Testis (tissue), 5 donors: ENCODE measurements at places on chromosomes 12 and 14. TPM values are rescaled to one million over a fixed set of nuclear protein-coding genes. Genes with fewer than 3 reads are reported as not detected.

Gene LGALS3
- 224 TPM for total RNA-seq

- no peaks in the 10 kb centered on the region for H3K27me3 ChIP-seq
- H3K4me3 ChIP-seq: no peak overlapping the region
- no peak overlapping the region for H3K27ac ChIP-seq
- DNase-seq: no peak
- H3K36me3 ChIP-seq: no peaks in the 10 kb centered on the region
- no peaks in the 10 kb centered on the region for H3K4me1 ChIP-seq
These were observed 64.0 kb upstream of the DIO2 start for GRCh38 chr14:80275208-80275850.

- H3K27me3 ChIP-seq: no peaks in the 10 kb centered on the region
- H3K4me1 ChIP-seq: peaks cover 2% of the 10 kb centered on the region
- DNase-seq: no peak
- H3K4me3 ChIP-seq: no peak overlapping the region
- no peaks in the 10 kb centered on the region for H3K36me3 ChIP-seq
These were observed 5.8 kb upstream of the EGLN3 start for GRCh38 chr14:33956640-33957039.

DNA sequence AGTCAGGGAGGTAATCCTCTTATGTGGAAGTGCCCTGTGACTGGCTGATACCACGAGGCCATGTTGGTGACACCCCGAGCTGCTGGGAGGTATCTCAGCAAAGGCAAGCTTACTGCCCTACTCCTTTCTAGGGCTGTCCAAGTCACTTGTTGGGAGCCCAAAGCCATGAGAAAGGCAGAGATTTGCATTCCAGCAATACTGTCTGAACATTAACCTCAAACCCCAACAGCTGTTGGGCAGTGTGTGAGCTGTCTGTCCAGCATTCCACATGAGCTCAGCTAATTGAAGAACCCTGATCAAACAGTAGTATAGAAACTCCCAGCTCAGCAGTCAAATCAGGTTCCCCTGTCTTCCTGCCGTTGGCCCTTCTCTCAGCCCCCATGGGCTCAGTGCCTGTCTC is 9.2 kb downstream of the ABHD4 start:
- H3K27me3 ChIP-seq: no peaks in the 10 kb centered on the region
- no peak overlapping the region for H3K4me3 ChIP-seq
- H3K4me1 ChIP-seq: no peaks in the 10 kb centered on the region
- no peak for DNase-seq
- no peaks in the 10 kb centered on the region for H3K36me3 ChIP-seq

DNA sequence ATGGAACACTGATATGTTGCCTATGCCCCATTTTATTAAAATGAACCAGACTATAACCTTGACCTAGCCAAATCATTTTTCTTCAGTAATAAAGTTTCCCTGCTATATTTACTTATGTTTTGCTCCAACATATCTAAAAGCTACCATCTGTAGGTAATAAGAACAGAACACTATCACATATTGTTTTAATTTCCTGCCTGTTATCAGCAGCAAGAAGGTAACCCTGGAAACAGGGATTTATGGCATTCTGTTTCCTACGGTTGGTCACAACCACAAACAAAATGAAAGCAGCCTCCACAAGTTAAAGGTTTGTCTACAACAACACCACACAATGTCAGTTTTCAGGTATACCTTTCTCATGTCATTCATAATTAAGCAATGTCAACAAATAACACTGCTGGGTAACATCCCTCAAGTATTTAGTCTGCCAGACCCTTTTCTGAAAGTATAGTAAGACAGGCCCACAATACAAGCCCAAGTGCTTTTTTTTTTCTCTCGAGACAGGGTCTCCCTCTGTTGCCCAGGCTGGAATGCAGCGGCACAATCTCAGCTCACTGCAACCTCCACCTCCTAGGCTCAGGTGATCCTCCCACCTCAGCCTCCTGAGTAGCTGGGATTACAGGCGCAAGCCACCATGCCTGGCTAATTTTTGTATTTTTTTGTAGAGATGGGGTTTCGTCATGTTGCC is 25.5 kb downstream of the GCH1 start:
- no peak overlapping the region for H3K4me3 ChIP-seq
- DNase-seq: no peak
- no peaks in the 10 kb centered on the region for H3K36me3 ChIP-seq
- H3K4me1 ChIP-seq: no peaks in the 10 kb centered on the region

Gene TAS2R7
- total RNA-seq: not detected

GRCh38 chr14:52694761-52695480 is 437 bp downstream of the ERO1A start:
- peak; percentile 53 for DNase-seq
- peak overlapping the region; percentile 87 for H3K4me3 ChIP-seq
- H3K27me3 ChIP-seq: no peaks in the 10 kb centered on the region
- H3K27ac ChIP-seq: peak overlapping the region; percentile 96

Gene DPY19L2
- total RNA-seq: 55.6 TPM

DNA sequence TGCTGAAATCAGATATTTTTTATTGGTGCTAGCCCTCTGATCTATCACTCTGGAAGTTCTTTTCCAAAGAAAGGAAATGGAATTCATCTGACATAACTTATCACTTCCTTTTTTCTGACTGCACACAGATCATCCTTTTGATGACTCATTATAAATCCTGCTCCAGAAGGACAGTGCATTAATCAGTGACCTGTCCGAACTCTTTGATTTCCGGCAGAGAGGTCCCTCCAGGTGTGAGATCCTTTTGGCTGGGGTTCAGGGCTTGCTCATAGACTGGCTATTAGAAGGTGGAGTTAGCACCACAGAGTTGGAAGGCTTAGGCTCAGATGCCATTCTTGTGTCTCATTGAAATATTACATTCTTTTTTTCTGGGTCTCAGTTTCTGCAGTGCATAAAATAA is 328.2 kb downstream of the ZFP36L1 start:
- H3K36me3 ChIP-seq: no peaks in the 10 kb centered on the region
- H3K4me3 ChIP-seq: no peak overlapping the region
- peaks cover 21% of the 10 kb centered on the region for H3K4me1 ChIP-seq
- no peak for DNase-seq

GRCh38 chr12:54000116-54001114 is at the start of gene HOXC9:
HOXC9 (plus strand) TSS chr12:54000161; CDS start chr12:54000189, 28 bp downstream.
- no peaks in the 10 kb centered on the region for H3K36me3 ChIP-seq
- H3K27ac ChIP-seq: peak within 1 kb of the TSS; percentile 37
- DNase-seq: no peak
- H3K27me3 ChIP-seq: no peaks in the 10 kb centered on the region
- peaks cover 28% of the 10 kb centered on the region for H3K4me1 ChIP-seq

DNA sequence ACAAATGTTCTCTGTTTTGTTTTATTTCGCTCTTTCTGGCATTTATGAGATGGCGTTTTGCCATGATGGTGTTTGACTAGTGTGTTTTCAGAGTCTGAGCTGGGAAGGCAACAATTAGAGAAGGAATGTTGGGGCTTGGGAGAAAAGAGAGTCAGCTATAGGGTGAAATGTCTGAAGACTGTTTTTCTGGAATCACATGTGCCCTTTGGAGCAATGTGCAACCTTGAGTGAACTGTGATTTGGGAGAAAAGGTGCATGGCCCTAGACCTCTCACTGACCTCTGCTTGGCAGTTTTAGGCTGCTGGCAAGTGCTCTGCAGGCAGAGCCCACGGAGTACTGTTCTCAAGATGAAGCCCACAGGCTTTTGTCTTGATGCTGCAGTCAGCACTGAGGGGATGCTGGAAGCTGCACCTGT is 379.9 kb upstream of the PDE3A start:
- no peaks in the 10 kb centered on the region for H3K27me3 ChIP-seq
- DNase-seq: no peak

Gene LRP6
- total RNA-seq: 39.3 TPM

DNA sequence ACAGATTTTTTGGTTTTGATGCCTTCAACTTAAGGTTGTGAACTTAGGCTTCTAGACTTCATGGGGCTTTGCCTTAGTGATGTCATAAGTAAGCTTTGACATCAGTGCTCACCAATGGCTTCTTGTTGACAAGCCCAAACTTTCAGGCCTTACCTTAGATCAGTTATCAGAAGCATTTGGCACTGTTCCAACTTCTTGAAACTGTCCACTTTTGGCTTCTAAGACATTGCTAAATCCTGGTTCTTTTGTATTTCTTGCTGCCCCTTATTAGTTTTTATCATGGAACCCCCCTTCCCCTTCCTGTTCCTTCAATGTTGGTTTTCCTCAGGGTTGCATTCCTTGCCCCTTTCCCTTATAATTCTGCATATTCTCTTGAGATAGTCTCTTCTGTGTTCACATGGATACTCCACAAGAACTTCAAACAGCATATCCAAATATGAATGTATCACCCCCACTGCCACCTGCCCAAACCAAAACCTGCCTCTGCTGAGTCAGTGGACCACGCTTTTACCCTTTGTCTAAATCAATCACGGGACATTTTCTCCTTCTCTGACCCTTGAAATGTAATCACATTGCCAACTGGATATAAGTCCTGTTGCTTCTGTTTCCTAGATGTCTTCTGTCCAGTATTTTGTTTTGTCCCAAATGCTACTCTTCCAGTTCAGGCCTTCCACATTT is 7.9 kb downstream of the PFKM start:
- H3K4me1 ChIP-seq: no peaks in the 10 kb centered on the region
- no peak overlapping the region for H3K4me3 ChIP-seq
- no peaks in the 10 kb centered on the region for H3K36me3 ChIP-seq

Gene LPAR5
- 1.5 TPM for total RNA-seq

DNA sequence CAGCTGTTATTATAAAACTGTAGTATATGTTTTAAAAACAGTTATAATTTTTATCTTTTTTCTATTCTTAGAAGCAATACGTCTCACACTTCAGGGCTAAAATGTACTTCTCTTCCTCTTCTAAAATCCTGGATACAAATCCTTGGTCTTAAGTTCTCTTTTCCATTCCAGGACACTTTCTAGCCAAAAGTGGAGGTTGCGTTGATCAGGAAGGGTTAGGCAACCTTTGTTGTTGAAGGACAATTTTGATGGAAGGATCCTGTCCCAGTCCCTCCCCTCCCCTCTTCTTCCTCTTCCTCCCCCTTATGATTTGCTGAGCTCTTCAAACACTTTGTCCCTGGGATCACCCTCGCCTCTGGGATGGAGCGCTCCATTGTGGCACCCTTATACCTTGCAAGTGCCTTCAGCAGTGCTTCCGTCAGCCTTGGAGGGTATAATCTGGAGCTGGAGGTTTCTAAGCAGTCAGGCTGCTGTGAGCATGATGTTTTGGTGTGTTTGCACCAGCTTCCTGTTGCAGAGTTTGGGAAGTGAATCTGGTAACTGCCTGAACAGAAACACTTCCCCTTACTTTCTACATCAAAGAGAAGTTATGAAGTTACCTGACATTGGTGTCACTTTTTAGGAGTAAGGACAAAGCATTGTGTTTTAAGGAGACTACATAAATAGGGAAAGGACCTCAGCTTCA is 87.4 kb upstream of the SLC38A2 start:
- H3K27me3 ChIP-seq: no peaks in the 10 kb centered on the region
- no peak overlapping the region for H3K27ac ChIP-seq
- no peak overlapping the region for H3K4me3 ChIP-seq
- DNase-seq: no peak
- peaks cover 31% of the 10 kb centered on the region for H3K4me1 ChIP-seq
